Caudate nucleus (tissue), 63 donors: ENCODE measurements at places on chromosomes 12 and 14.

- DNase-seq = no peak
Measured at GRCh38 chr12:57148469-57149244, 1.2 kb upstream of the LRP1-AS start.

DNA sequence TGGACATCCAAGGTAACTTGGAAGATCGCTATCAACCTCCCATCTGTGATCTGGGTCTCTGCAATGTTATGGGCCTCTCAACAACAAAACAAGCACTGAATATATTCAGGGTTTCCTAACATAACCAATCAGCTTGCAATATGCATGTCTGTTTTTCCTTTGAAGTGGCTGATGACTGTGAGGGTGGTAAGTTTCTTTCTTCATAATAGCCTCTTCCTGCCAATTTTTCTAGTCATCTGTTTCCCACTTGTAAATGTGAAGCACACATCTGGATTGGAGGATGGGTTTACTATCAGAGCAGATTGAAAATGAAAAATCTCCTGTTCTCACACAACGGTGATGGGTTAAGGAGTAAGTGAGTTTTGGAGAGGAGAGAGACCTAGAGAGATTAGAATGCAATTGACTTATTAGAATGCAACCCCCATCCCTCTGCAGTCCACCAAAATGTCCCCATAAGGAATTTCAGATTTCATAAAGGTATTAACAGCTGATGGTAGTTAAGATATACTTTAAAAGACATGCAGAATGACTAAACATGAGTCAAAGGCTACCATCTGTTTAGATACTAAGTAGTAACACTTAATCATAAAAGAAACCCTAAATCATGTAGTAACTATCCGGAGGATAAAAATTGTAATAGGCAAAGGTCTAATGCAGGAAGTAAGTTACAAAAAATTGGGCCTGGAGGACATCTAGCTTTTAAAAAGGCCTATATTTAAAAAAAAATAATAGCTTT is 58.4 kb upstream of the SAV1 start:
- no peak for DNase-seq

- no peak for DNase-seq
Measured at GRCh38 chr12:112183141-112184021, 58.0 kb downstream of the TRAFD1 start.

- no peak for DNase-seq
Measured at GRCh38 chr12:129152351-129153104, 299.2 kb downstream of the GLT1D1 start.

GRCh38 chr12:103422746-103423515 is 72.8 kb downstream of the C12orf42 start:
- no peak for DNase-seq

DNA sequence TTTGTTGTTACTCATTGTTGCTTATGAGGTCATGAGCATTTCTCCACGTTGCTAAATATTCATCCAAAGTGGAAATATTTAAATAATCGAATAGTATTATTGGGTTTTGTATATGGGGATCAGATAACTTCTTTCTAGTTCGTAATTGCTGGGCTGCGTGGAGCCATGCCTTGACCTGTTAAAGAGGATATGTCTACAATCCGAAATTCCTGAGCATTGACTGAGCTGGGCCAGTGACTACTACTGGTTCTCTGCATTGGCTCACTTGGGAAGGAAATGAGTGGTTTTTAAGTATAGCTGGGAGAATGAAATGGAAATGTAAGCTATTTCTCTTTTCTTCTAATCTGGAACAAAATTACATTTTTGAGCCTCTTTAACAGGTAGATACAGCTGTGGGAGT is 163.2 kb downstream of the RPL10L start:
- DNase-seq = no peak
